Activated CD4-positive, alpha-beta T cell treated with anti-CD3 and anti-CD28 coated beads, Interleukin-2, amount 10 ng/mL, durations not matched to agents 24 days and 14 days (primary cell): ENCODE measurements at places on chromosomes 6 and 20. TPM values are rescaled to one million over a fixed set of nuclear protein-coding genes. Genes with fewer than 3 reads are reported as not detected.

Gene ADAM33
- not detected in 2 replicates for total RNA-seq

Gene NKX2-4
- not detected in 2 replicates for total RNA-seq

Gene YWHAB
- total RNA-seq, result 241 and 243 TPM in 2 replicates

Gene ZFP64
- 12.6 and 12.8 TPM in 2 replicates for total RNA-seq

Gene SAMD3
- 2.1 and 2.5 TPM in 2 replicates for total RNA-seq

Gene HLA-DPB1
- 4.7 and 6.2 TPM in 2 replicates for total RNA-seq

Gene PI3
- not detected in 2 replicates for total RNA-seq

Gene TCFL5
- total RNA-seq, result 5.8 and 6.2 TPM in 2 replicates

Gene FOXF2
- total RNA-seq, result not detected in 2 replicates

Gene BMP6
- total RNA-seq, result 0.50 and 0.56 TPM in 2 replicates

Gene SRMS
- total RNA-seq, result not detected in 2 replicates

Gene GSTA2
- total RNA-seq, result not detected in 2 replicates

Gene KIF25
- total RNA-seq, result not detected in 2 replicates

Gene TSHZ2
- total RNA-seq, result 28.0 and 29.5 TPM in 2 replicates

Gene C20orf202
- total RNA-seq, result 0.12 TPM in 1 of 2 replicates, not detected in the other

Gene NOX3
- total RNA-seq, result not detected in 2 replicates

Gene SLC2A10
- not detected in 2 replicates for total RNA-seq

Gene SUMO4
- 10.1 and 10.9 TPM in 2 replicates for total RNA-seq

Gene AGPAT1
- 31.4 and 32.6 TPM in 2 replicates for total RNA-seq

Gene TRAPPC3L
- total RNA-seq, result not detected in 2 replicates

Gene HLA-DRB5
- total RNA-seq, result 5.1 and 6.0 TPM in 2 replicates

Gene AGER
- 20.7 and 24.1 TPM in 2 replicates for total RNA-seq

Gene RIMS1
- not detected in 2 replicates for total RNA-seq

Gene CRIP3
- 0.43 and 0.79 TPM in 2 replicates for total RNA-seq

Gene COX4I2
- total RNA-seq, result not detected in 2 replicates

Gene CNBD2
- 3.1 and 3.8 TPM in 2 replicates for total RNA-seq

Gene TBXT
- not detected in 2 replicates for total RNA-seq

Gene MOCS1
- total RNA-seq, result 0.69 and 0.96 TPM in 2 replicates

Gene EYA4
- total RNA-seq, result not detected in 2 replicates

Gene MLN
- not detected in 2 replicates for total RNA-seq

Gene CALHM4
- total RNA-seq, result not detected in 2 replicates

Gene OR2J3
- total RNA-seq, result not detected in 2 replicates

Gene SLC44A4
- total RNA-seq, result 0.21 TPM in 1 of 2 replicates, not detected in the other

Gene PRKN
- total RNA-seq, result not detected in 2 replicates

Gene SOX18
- 0.84 and 0.92 TPM in 2 replicates for total RNA-seq

Gene TMEM217
- total RNA-seq, result 4.1 and 6.1 TPM in 2 replicates
